ENCODE measurements at places on chromosomes 11 and 22.

DNA sequence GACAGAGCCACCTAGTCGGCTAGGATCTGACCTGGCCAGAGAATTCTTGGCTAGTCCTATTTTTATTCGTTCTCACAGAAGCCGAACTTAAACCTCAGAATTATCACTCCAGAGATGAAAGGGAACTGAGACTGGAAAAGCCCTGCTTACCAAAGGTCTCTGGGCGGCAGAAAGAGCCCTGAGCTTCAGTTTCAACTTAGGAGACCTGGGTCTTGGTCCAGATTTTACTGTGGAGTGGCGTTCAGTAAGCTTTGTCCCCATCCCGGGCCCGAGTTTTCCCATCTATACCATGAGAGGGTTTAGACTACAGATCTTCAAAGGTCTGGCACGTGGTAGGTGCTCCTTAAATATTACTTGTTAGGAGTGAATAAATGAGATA, 516 bp downstream of the NEU3 start:
- DNase-seq: no peak

GRCh38 chr22:50027639-50028537, 15.3 kb upstream of the IL17REL start:
- no peak for DNase-seq

- peak; percentile 86 for DNase-seq
These were observed 2.9 kb upstream of the SERPINH1 start for GRCh38 chr11:75558939-75559843.

DNA sequence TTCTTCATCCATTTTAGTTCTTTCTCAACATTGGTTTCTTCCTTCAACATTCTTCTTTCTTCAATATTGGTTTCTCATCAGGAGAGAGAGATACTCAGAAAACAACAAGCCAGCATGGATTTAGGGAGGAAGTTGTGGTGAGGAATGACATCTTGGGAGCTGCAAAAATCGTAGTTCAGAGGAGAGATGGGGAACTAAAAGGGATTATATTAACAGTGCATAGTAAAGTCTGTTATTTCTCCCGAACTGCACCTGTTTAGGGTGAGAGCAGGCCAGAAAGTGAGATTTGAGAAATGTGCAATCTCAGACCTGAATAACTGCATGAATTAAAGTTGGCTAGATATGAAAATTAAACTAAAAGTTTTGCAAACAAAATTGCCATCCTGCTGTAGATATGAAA, 94.5 kb downstream of the CASP12 start:
- no peak for DNase-seq

DNA sequence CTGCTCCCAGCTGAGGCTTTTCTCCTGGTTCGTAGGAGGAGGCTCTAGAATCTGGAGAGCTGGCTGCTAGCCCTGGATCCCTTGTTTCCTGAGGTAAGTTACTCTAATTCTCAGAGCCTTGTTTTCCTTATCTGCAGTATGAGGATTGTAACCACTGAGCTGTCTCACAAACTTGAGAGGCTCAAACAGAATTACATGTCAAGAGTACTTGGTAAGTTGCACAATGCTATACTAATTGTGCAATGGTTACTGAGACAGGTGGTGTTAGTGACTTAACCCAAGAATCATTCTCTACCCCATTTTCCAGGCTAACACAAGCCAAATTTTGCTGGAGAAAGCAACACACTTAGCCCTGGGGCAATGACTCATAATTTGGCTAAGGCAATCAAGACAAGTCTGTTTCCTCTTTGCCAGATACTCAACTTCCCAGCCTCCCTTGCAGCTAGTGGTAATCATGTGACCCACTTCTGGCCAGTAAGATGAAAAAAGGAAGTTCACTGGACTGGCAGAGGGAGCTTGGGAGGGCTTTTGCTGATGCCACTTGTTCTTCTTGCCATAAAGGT, 348.0 kb downstream of the TENM4 start:
- DNase-seq: peak; percentile 88

GRCh38 chr22:46602025-46602424, 18.2 kb upstream of the GRAMD4 start:
- no peak for DNase-seq

DNA sequence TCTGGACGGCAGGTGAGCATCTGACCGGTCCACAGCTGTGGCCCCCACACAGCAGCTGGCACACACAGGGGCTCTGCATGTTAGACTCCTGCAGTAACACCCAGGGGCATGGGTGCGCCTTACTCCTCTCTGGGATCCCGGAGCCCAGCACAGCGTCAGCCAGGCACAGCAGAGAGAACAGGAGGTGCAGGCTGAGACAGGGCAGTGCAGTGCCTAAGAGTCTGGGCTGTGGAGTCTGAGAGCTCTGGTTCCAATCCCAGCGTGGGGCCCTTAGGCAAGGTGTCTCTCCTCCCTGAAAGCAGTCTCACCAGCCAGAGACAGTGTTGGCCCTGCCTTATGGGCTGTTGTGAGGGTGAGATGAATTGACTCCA, 2.3 kb downstream of the NUDT8 start:
- DNase-seq: no peak

DNA sequence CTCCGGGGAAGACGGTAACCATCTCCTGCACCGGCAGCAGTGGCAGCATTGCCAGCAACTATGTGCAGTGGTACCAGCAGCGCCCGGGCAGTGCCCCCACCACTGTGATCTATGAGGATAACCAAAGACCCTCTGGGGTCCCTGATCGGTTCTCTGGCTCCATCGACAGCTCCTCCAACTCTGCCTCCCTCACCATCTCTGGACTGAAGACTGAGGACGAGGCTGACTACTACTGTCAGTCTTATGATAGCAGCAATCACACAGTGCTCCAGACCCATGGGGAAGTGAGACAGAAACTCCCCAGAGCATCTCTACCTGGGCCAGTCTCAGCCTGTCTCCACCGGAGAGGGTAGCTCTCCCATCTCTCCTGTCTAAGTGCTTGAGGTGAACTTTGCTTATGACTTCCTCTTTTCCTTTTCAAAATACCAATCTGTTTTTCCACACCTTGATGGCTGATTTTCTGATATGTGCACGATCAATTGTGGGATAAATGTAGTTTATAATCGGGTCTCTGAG, 48.5 kb upstream of the VPREB1 start:
- DNase-seq: no peak

GRCh38 chr22:38657045-38657909, 839 bp downstream of the CBY1 start:
- DNase-seq: peak; percentile 43

GRCh38 chr11:43555816-43556611, 124.5 kb upstream of the HSD17B12 start:
- DNase-seq: no peak

DNA sequence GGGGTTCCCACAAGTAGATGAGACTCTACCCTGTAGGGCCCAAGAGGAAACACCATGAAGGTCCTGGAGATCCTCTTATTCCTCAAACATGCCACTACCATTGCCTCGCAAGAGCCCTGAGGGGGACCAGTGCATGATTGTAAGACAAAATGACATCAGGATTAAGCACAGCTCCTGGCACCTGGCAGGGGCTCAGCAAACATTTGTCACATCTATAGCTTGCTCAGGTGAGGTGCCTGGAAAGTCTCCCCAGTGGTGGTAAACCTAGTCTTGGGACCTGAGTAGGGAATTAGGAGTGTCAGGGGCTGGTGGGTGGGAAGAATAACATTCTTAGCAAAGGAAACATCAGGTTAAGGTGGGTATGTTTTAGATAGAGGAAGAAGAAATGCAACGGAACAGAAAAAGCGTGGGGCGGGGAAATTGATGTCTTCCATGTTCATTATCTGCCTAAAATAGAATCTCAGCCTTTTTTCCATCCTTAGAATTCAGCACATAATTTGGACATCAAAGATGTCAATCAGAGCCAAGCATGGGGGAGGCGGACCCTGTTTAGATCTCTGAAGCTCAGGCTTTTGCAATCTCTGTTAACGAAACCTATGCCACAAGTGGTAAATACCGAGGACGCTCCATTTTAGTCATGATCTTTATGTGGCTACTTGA, 924 bp downstream of the YPEL1 start:
- DNase-seq: no peak

DNA sequence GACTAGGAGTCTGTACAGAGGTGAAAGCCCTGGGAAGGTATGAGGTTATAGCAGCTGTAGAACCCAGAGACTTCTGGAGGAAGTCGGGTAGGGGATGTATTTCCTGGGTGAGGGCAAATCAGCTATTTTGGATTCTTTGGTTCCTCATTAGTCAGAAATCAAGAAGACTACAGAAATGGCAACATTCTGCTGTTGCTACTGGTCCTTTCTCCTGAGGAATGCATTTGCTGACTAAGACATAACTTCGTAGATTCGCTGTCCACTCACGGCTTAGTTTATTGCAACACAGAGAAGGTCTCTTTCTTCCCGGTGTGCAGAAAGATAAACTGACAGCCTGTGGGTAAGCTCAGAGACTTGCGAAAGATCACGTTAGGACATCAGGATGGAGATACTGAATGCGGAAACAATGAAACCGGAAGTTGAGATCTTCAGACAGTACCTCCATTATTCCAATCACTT, 25.3 kb upstream of the SESN3 start:
- peak; percentile 23 for DNase-seq

GRCh38 chr11:45771566-45772448, 33.1 kb upstream of the SLC35C1 start:
- peak; percentile 93 for DNase-seq

DNA sequence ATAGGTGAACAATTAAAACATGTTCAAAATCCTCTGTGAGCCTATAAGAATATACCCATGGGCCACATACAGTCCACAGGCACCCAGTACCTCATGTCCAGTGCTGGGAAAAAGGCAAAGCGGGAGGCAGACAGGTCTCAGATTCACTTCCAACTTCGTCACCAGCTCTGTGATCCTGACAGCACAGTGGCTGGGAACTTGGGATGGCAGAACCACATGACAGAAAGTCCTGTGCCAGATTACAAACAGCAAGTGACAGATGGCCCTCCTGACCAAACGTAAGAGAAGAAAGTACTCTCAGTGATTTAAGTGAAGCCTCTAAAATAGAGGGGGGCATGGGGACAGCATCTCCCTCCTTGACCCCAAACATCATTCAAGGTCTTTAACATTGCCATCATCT, 5.8 kb downstream of the SLC1A2 start:
- no peak for DNase-seq

GRCh38 chr11:122598971-122599370, 56.6 kb upstream of the UBASH3B start:
- peak; percentile 32 for DNase-seq

DNA sequence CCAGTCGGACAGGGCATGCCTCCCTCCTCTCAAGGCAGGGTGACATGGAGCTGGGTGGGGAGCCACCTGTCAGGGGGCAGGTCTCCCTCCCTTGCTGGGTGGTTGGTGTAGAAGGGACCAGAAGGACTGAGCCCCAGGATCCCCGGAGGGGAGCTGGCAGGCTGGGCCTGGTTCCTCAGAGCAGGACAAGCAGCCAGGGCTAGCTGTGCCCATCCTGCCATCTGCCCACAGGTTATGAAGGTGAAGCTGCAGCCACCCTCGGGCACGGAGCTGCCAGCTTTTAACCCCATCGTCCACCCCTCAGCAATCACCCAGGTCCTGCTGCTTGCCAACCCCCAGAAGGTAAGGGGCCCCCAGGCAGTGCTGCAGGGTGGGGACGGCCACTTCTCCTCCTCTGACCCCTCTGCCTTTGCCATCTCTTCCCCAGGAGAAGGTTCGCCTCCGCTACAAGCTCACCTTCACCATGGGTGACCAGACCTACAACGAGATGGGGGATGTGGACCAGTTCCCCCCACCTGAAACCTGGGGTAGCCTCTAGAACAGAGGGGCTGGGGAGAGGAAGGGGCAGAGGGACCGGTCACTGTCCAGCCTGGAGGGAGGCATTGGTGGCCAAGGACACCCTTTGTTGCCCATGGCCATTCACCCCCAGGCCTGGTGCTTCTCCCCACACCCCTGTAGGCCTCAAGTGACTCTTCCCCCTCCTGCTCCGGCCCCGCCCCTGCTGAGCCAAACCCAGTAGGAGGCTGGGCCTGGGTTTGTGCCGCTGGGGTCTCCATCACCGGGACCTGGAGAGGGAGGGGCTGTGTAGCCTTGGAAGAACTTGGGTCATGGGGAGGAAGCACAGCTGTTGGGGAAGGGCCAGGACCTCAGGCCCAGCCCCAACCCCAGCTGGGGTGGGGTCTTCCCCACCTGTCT, 7.0 kb upstream of the SH3BP1 start:
- DNase-seq: no peak

DNA sequence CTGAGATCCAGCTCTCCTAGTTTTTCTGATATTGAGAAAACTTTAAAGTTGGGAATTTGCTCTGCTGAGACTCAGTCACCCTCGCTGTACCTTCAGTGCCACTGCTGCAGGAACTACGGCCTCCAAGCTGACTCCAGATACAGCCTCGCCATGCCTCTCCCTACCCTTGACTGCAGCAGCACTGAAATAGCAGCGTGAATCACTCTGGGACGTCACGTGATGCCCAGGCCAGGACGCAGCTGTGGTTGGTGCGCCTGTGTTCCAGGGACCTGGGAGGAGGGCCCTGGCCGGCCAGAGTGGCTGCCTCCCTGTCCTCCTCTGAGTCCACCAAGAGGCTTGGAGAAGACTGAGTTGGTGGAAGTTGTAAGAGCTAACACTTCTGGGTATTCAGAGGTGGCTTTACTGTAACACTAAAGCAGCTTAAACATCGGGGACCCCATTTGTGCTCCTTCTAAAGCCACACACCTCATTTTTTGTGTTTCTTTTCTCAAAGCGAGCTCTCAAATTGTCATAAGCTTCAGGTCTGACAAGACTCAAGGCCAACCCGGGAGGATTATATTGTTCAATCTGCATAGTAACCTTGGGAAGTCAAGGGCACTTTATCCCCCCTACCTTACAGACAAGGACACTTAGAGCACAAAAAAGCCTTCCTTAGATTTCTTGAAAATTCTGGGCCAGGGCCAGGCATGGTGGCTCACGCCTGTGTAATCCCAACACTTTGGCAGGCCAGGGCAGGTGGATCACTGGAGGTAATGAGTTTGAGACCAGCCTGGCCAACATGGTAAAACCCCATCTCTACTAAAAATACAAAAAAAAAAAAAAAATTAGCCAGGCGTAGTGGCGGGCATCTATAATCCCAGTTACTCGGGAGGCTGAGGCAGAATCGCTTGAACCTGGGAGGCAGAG, 4.2 kb upstream of the STIP1 start:
- peak; percentile 96 for DNase-seq

DNA sequence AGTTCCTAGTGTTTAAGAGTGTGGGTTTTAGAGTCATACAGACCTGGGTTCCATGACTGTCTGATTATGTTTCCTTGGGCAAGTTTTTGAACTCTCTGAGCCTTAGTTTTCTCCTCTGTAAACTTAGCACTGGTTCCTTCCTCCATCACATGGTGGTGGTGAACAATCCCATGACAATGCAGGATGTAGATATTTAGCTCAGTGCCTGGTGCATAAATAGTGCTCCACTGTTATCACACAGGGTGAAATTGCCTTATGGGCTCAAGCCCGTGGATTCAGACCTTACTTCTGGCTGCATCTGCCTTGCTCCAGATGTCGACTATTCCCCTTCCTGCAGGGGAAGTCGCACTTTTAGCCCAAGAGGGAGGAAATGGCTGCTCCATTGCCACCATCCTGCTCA, 62.7 kb downstream of the LDLRAD3 start:
- DNase-seq: no peak

DNA sequence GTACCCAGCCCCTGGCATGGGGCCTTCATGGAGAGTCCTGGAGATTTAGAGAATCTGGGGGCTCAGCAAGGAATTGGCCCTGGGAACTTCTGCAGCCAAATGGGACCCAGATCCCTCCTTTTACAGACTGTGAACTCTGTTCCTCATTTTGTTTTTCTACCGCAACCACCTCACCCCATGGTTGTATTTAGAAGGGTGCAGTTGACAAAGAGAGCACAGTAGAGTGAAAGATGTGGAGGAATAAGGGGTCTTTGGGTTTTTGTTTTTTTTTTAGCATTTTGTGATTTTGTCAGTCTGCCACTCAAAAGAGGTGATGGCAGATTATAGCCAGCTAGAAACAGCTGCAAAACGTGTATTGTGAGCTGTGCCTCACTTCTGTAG, 1.9 kb downstream of the ZNF74 start:
- no peak for DNase-seq

GRCh38 chr11:113436672-113437252, 38.4 kb downstream of the DRD2 start:
- DNase-seq: no peak

Data from astrocyte of the hippocampus (primary cell).